AG09319 (cell line): ENCODE measurements at places on chromosomes 12 and 14.

DNA sequence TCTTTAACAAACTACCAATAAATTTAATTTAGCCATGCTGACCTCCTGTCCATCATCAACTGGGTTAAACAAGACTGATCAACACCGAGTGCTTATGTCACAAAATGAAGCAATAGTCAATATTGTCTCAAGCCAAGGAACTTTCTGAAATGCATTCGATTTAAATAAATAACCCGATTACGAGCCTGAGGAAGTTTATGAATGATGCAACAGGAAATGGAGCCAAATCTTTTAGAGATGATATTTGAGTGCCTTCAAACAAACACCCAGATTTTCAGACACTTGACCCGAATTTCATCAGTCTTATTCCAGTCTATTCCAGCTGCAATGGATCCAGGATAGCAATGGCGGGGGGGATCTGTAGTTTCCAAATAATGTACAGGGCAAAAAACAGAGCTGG lies 27.9 kb downstream of the FAR2 start:
- peak; percentile 48 for DNase-seq

DNA sequence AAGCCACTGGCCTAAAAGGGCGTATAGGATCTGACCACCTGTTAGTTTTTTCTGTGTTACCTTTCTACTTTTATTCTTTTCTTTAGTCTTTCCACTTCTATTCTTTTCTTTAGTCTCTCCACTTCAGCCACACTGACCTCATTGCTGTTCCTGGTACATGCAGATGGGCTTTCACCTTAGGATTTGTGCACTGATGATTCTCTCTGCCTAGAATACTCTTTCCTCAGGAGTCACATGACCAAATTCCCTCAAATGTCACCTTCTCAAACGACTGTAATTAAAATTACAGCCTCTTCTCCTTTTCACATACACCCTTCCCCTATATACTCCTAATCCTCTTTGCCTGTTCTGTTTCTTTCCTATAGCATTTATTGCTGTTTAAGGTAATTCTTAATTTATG lies 36.0 kb downstream of the GPHN start:
- DNase-seq, result no peak

GRCh38 chr12:44846826-44847225 lies 29.3 kb downstream of the NELL2 start:
- no peak for DNase-seq

GRCh38 chr12:24062642-24063245 lies 113.3 kb upstream of the SOX5 start:
- DNase-seq, result peak; percentile 23

DNA sequence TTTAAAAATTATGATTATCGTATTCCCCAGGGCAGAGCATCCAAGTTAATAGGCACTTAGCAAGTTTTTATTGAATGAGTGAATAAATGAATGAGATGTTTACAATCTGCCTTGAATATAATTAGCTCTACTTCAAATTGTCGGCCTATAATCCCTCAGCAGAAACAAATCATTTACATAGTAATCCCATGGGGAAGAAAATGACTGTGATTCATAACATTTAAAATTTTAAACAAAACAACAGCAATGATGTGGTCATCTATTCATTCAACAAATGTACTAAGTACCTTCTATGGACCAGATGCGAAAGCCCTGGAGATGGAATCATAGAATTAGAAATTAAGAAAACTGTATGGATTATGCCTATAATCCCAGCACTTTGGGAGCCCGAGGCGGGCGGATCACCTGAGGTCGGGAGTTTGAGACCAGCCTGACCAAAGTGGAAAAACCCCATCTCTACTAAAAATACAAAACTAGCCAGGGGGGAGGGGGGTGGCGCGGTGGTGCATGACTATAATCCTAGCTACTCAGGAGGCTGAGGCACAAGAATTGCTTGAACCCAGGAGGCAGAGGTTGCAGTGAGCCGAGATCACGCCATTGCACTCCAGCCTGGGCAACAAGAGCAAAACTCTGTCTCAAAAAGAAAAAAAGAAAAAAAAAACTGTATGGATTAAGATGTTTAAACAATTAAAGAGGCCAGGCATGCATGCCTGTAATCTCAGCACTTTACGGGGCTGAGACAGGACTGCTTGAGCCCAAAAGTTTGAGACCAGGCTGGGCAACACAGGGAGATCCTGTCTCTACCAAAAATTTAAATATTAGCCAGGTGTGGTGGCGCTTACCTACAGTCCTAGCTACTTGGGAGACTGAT lies 17.7 kb upstream of the MDM2 start:
- no peak for DNase-seq

DNA sequence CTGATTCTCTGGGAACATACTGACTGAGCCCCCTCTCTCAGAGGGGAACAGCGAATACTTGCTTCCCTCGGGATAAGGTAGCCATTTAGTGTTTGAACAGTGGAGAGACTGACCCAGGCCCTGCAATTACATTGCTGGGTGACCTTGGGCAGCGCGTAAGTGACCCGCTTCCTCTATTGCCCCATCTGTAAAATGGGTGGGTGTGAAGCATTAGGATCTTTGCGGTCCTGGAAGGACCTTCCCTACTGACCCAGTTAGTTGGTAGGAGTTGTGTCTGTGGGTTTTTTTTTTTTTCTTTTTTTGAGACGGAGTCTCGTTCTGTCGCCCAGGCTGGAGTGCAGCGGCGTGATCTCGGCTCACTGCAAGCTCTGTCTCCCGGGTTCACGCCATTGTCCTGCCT lies 1.2 kb upstream of the KMT5A start:
- no peak for DNase-seq

- DNase-seq, result no peak
These were observed 744.3 kb downstream of the DIO2 start for GRCh38 chr14:79466938-79467527.

GRCh38 chr12:4900327-4900726 lies 9.4 kb upstream of the KCNA1 start:
- DNase-seq, result no peak

- no peak for DNase-seq
These were observed 49.9 kb downstream of the TRIM9 start for GRCh38 chr14:51044961-51045360.

GRCh38 chr14:98994561-98994960 lies 277.4 kb downstream of the BCL11B start:
- no peak for DNase-seq

DNA sequence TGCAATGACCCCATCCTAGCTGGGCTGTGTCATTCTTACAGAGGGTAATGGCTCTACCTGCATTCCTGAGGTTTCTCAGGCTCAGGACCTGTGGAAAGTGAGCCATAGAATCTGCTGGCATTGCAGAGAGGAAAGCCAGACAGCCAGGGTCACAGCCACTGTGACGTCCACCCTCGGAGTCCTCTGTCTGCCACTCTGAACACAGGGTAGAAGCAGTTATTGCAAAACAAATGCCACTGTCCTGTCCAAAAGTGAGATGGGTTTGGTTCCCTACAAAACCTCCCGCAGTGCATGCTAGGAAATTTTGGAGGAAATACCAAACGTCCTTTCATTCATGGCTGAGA lies 37.8 kb downstream of the TNFAIP2 start:
- no peak for DNase-seq

- no peak for DNase-seq
These were observed 334.0 kb upstream of the PRICKLE1 start for GRCh38 chr12:42923583-42923982.

GRCh38 chr14:71648725-71649124 lies 283.5 kb upstream of the RGS6 start:
- no peak for DNase-seq

DNA sequence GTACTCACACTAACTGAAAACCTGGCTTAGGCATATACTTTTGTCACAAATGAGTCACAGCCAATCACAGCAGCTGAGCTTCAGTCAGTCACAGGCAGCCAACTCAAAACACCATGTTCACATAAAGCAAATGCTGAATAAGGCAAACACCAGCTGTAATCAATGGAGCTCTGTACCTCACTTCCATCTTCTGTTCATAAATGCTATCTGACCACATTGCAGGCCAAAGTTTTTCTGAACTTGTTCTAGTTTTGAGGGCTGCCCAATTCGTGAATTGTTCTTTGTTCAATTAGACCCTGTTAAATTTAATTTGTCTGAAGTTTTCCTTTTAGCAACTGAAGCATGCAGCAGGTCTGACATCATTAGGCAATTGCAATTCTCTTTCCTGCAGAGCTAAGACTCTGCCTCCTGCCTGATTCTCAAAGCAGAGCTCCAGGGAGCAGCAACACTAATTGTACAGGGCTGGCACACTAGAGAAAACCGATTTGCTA lies 129.9 kb downstream of the WIF1 start:
- DNase-seq, result no peak

- no peak for DNase-seq
These were observed 6.2 kb downstream of the DUSP6 start for GRCh38 chr12:89345830-89346740.

DNA sequence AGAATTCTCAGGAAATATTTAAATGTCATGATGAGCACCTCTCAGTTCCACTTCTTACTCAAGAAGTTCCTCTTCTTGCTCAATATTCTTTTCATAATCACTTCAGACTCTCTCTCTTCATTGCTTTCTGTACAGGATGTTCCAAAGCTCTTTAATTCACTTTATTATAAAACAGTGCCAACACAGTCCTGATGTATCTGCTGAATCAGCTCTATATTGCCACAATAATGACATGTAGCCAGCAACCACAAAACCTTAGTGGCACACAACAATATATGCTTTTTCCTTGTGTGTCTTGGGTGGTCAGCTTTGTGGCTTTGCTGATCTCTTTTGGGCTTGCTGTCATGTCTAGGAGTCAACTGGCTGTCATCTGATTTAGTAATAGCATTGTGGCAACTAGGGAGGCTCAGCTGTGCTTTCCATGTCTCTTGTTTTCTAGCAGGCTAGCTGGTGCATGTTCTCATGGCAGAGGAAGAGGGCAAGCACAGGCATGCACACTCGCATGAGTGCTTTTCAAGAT lies 52.8 kb upstream of the SLC2A13 start:
- DNase-seq, result no peak

GRCh38 chr12:180445-180844 lies 33.5 kb downstream of the SLC6A12 start:
- no peak for DNase-seq

GRCh38 chr12:108181095-108181454 lies 52.0 kb downstream of the WSCD2 start:
- no peak for DNase-seq

DNA sequence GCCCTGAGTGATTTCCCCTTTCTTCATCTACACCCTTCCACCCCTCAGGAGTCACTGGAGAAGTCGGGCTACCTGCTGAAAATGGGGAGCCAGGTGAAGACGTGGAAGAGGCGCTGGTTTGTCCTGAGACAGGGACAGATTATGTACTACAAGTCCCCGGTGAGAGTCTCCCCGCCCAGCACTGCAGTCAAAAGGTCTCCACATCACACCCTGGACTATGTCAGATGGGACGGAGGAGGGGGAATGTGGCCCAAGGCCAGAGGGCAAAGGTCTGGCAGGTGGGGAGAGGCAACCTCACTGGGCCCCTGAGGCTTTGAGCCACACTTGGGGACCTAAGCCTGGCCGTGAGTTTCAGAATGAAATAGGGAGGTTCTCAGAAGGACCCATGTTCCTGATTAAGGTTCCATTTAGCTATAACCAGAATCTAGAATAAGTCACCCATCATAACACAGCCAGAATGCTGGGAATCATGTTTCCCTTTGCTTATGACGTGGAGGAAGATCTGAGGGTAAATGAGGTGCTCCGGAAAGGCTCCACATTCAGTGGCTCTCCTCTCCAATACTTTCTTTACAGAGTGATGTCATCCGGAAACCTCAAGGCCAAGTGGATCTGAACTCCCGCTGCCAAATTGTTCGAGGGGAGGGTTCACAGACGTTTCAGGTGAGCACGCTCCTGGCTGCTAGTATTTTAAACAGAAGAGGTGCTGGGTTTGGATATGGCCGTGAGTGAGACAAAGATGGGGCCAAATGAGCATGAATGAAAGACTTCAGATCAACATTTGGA lies 26.6 kb downstream of the PIGH start:
- no peak for DNase-seq

- DNase-seq, result no peak
These were observed 42.2 kb upstream of the CRACR2A start for GRCh38 chr12:3795066-3795465.

DNA sequence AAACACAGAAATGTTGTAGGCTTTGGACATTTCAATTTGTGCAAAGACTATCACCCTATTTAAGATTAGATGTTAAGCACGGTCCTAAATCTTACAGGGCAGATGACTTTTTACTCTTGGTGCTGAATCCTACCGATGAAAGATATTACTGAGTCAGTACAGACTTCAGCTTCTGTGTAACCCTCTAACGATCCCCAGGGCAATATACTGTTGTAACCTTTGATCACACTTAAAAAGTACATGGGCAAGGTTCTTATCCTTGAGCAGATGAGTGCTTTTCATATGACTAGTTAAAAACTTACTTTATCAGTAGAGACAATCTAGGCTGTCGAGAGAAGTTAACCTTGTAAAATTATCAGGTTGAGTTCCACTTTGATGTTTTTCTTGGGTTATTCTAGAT lies 22.5 kb downstream of the PDE3A start:
- DNase-seq, result no peak

GRCh38 chr12:115988212-115988611 lies 289.3 kb downstream of the MED13L start:
- no peak for DNase-seq

DNA sequence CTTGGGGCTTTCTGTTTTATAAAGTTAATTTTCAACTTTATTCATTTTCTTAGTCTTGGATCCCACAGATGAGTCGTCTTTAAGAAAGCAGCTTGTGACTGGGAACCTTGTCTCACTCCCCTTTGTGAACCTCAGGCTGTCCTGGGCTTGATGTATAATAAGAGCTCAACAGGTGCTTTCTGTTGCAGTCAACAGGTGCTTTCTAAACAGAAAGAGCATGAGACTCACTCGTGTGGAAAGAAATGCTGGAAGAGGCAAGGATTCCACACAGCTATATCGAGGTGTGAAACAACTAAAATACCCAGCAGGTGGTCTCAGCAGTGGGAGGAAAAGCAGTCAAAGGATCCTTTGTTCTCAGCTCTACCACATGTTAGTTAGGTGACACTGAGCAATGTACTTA lies 398.9 kb downstream of the EGLN3 start:
- no peak for DNase-seq

DNA sequence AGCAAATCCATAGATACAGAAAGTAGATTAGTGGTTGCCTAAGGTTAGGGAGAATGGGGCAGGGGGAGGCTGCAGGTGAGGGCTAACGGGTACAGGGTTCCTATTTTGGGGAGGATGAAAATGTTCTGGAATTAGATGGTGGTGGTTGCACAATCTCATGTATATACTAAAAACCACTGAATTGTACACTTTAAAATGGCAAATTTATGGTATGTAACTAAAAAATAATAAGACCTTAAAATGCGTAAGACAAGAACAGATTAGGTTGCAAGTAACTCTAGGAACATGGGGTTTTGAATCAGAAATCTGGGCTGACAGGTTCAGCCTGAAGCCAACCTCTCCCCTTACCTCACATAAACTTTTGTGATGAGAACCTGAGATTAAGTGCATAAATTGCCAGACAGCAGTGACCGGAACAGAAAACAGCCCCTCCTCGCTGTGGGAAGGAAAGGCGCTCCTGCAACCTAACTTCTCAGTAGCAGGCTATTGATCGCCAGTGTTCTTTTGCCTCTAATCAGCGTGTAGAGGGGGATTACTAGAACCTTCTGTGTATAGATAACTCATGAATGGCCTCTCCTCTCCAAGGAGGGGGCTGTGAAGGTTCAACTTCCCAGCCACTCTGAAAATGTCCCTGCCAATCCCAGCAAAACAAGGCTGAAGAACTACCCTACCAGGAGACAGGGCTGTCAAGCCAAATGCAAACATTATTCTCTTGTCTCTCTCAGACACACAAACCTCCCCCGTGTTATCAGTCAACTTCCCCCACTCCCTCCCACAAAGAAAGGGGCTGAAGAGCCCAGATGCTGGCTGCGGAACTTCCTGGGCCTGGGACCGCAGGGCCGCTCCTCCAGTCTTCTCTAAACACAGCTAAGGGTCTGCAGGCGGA lies 1.9 kb downstream of the SSH1 start:
- DNase-seq, result no peak

GRCh38 chr12:53869500-53869899 lies 69.1 kb upstream of the HOXC13 start:
- no peak for DNase-seq
